ENCODE measurements at places on chromosomes 4 and X.

DNA sequence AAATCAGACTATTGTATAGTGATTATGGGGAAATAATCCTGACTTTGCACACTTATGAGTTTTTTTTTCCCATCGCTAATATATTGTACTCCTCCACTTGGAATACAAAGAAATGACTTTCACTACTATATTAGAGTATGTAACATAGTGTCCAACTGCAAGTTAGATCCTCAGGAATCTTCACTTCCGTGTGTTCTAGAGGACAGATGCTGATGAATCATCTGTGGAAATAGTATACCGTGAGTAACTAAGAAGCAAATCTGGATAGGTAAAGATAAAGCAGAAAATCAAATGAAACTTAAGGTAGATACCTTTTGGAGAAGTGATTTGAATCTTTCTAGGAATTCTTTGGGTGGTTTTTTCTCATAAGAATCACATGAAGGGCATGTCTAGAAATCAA, 8.3 kb downstream of the IL21 start:
- no peak for DNase-seq

- DNase-seq = no peak
Observed at GRCh38 chrX:133401536-133401935, 13.8 kb downstream of the GPC4 start.

GRCh38 chr4:72314869-72315268, 254.2 kb downstream of the ADAMTS3 start:
- no peak for DNase-seq

DNA sequence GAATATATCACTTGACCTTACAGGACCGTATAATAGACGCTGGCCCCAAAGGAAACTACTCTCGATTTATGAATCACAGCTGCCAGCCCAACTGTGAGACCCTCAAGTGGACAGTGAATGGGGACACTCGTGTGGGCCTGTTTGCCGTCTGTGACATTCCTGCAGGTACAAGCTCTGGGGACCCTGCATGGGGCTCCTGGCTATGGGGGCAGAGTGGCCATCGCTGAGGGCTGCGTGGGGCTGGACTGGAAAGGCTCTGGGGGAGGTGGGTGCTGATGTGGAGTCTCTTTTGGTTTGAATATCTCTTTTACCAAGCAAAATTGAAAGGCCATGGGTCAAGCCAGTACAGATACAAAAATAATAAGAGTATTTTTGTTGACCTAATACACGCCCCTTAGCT, 33.9 kb downstream of the NELFA start:
- no peak for DNase-seq

DNA sequence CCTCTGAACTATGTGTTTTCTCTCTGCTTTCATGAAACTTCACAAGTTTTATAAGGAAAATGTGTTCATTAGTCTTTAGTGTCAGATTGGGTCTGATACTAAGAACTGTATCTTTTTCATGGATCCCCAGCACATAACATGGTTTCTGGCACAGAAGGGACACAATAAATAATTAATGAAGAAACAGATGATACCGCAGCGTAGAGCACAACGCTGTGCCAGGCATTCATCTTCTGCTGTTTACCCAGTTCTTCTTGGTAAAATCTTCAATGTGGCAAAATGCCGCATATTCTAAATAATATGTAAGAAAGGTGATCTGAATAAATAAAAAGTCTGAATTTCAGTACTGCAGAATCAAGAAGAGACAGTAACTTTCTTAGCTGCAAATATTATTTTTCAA, 12.3 kb downstream of the SCARB2 start:
- no peak for DNase-seq

DNA sequence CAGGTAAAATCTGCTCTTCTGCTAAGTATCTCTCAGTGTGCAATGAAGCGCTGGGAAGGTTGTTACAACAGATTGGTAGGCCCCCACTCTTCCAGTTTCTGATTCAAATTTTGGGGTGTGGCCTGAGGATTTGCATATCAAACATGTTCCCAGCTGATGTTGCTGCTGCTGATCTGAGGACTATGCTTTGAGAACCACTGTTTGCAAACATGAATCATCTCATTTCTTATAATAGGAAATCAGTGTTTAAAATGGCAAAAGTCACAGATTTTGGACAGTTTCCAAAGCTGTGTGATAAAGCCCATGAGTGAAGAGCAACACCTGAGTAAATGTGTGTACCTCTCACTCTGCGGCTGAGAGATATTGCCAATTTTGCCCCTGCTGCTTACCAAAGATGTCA, 36.2 kb upstream of the NDNF start:
- no peak for DNase-seq

DNA sequence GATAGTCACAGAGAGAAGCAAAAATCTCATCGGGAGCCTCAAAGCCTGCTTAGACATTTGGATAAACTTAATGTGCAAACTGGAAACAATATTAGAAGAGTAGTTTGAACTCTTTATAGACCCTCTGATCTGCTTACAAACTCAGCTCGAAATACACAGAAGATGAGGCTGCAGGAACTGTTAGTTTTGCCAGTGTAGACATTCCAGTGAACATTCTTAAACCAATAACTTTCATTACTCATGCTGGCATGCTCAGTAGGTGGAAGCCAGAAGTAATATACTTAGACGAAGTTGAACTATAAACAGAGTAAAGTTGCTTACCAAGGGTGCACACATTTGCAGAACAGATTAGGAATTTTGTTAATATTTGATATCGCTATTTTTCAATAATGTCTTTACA, 303.5 kb downstream of the ANKRD50 start:
- no peak for DNase-seq

DNA sequence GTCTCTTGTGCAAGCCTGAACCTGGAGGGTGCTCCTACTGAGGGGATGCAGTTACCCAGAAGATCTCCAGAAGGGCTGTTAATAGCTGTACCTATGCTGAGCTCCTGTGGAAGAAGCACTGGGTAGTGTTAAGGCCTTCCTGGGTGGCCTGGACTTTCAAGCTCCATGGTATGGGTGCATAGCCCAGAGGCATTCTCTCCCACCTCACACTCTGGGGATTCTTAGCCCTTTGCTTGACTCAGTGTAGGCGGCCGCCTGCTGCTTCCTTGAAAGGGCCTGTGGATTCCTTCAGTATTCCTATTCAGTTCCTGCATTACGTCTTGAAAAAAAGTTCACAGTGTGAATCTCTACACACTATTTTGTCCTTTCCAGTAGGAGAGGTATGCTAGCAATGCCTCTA, 235.7 kb upstream of the MAGEB16 start:
- DNase-seq = no peak

- no peak for DNase-seq
Observed at GRCh38 chr4:180512801-180513475, 1730.3 kb upstream of the TENM3 start.

- DNase-seq = no peak
Observed at GRCh38 chrX:119784747-119785446, 6.5 kb downstream of the RPL39 start.

GRCh38 chr4:55382488-55383003, 13.2 kb upstream of the TMEM165 start:
- DNase-seq = no peak

DNA sequence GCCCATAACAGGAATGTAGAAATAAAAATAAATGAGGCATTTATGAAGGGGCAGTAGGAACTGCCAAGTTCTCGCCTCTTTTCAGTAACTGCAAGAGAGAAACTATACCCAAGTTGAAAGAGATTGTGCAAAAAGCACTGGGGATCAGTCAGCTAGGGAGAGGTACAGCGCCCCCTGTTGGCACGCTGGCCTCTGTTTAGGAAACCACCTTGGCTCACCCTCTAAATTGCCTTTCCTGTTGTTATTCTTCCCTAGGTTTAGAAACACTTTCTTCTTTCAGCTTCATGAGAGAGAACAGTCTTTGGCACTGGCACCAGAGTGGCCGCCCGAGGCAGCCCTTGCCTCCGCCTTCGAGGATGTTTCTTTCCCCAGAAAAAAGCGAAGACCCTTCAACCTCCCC, 348.5 kb downstream of the MID1IP1 start:
- DNase-seq = peak; percentile 66

DNA sequence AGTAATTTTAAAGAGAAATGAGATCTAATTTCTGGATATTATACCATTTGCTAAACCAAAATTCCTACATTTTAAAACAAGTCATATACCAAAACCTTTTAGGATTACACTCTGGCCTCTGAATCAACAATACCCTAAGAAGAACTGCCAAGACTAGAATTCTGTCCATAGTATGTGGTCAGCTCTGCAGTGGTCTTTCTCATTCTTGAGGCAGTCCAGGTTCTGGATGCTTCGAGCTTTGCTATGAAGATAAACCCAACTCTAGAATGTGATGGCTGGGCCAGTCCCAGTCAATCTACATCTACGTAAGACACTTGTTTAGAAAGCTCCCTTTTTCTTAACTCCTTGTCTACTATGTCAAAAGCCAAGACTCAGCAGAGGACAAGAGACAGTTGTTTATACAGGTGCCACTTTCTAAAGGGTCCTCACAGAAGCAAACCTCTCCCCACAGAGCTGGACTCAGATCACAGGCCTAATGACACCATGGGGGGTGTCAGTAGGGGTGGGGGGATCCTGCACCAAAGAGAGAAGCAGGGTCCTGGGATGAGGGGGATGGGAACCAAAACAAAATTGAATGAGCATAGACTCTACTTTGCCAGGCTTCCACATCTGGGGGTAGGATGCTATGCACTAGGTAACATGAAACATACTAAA, 63.2 kb downstream of the SH3RF1 start:
- no peak for DNase-seq

DNA sequence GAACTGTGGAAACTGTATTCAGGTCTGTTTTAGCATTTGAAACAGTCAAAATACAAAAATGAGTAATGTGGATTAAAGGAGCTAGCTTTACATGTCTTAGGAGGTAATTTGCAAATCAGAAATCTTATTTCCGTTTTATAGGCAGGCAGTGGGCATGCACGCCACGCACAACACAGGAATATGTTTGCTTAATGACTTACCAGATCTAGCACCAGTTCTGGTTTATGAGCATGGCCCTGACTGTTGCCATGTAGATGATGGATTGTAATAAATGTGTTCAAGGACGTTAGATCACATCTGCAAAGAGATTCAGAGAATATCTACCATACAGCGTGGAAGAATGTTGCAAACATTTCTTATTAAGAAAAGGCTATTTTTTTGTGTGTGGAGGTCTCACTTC, 344.5 kb upstream of the NR3C2 start:
- no peak for DNase-seq

- no peak for DNase-seq
Observed at GRCh38 chrX:2330487-2330886, 170.3 kb downstream of the DHRSX start.

DNA sequence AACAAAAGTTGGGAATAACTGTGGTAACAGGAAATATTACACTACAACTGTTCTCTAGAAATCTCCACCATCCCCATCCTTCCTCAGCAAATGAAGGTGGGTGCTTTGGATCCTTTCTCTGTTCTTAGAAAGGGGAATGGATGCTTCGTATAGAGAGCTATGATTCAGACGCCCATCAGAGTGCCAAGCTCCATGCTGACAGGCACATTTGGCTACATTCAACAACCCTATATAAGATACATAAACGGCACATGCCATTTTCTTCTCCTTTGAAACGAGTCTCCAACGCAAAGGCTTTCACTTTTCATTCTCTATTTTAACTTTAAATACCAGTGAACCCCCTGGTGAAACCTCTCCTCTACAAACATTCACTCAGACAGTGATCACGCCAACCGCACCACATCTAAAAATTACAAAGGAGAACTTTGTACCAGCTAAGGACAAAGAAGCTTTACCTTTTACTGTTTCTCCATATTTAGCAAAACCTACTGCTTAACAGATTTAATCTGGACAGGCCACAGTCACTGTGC, 172.5 kb downstream of the TSPAN5 start:
- no peak for DNase-seq

- no peak for DNase-seq
Observed at GRCh38 chr4:113043591-113043990, 5.9 kb upstream of the ANK2 start.

- no peak for DNase-seq
Observed at GRCh38 chrX:41470706-41471105, 23.6 kb downstream of the NYX start.

GRCh38 chrX:12911122-12911470, 4.7 kb downstream of the TLR8 start:
- DNase-seq = no peak

DNA sequence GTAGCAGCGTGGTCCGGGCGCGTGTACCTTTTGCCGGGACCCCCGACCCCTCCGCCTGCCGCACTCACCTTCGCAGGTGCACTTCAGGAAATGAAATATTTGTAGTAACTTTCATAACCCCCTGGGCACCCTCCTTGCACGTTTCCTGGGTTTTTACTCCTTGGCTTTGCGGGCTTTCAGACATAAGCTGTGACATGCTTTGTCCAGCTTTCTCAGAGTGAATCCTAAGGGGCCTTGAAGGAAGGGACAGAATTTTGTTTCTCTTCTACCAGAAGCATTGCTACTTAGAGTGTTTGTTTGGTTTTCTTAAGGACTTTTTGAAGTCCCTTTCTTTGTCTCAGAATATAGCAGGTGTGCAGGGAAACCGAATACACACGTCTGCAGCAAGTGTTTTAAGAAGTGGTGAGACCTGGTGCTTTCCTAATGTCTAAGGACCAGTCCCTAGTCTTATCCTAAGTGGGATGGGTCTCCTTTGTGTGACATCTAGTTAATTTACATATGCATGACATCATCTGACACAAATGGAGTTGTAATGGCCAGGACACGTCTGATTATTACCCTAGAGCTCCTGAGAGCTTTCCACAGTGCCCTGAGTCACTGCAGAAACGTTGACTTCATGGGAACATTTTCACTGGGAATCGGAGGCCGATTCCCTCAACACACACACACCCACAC, 1.3 kb downstream of the FAM149A start:
- no peak for DNase-seq

GRCh38 chr4:142293536-142293935, 552.6 kb downstream of the INPP4B start:
- DNase-seq = no peak

- DNase-seq = no peak
Observed at GRCh38 chr4:53075162-53075785, 213.2 kb downstream of the RASL11B start.

Measured in thymus (tissue), 14 donors.